Body of pancreas (tissue), 4 donors: ENCODE measurements at places on chromosomes 16 and 17. TPM values are rescaled to one million over a fixed set of nuclear protein-coding genes. Genes with fewer than 3 reads are reported as not detected.
A peak's percentile ranks its signal among the peaks of the same experiment; 100 is the strongest.

DNA sequence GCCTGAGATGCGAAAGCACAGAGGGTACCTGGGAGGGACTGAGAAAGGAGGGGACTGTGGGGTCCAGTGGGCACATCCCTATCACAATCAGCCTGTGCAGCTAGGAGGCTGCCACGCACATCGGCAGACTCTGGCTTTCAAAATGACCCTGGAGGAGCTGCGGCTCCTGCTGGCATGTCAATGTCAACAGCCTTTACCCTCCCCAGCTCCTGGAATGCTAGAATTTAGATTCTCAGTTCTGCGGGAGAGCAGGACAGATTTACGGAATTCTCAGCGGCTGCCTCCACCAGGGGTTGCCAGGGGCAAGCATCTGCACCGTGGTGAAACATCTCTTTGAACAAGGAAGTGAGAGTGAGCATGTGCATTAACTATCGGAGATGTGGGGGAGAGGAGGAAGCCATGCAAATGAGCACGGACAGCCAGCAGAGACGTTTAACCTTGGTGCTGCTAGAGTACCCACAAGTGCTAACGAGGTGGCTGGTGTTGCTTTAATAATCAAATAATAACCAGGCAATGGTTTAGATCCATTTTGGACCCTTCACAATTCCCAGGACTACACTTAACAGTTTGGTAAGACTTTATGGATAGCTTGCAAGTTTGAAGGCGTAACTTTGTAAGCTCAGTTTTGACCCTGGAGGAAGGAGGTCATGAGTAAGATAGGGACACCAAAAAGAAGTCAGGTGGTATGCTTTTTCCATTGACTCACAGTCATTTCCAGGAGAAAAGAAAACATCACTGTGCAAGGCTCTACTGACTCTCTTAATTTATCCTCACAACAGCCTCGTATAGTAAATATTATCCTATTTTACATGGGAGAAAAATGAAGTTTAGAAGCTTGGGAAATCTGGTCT is 54.1 kb downstream of the XYLT1 start:
- H3K36me3 ChIP-seq = no peaks in the 10 kb centered on the region
- no peak overlapping the region for H3K4me3 ChIP-seq
- H3K27ac ChIP-seq = peak overlapping the region; percentile 14
- DNase-seq = peak; percentile 59
- no peaks in the 10 kb centered on the region for H3K27me3 ChIP-seq
- H3K4me1 ChIP-seq = peaks cover 19% of the 10 kb centered on the region

- H3K4me3 ChIP-seq = no peak overlapping the region
- peak; percentile 53 for DNase-seq
- no peaks in the 10 kb centered on the region for H3K4me1 ChIP-seq
- H3K36me3 ChIP-seq = no peaks in the 10 kb centered on the region
These were observed 9.4 kb upstream of the TOM1L1 start for GRCh38 chr17:54891176-54891821.

DNA sequence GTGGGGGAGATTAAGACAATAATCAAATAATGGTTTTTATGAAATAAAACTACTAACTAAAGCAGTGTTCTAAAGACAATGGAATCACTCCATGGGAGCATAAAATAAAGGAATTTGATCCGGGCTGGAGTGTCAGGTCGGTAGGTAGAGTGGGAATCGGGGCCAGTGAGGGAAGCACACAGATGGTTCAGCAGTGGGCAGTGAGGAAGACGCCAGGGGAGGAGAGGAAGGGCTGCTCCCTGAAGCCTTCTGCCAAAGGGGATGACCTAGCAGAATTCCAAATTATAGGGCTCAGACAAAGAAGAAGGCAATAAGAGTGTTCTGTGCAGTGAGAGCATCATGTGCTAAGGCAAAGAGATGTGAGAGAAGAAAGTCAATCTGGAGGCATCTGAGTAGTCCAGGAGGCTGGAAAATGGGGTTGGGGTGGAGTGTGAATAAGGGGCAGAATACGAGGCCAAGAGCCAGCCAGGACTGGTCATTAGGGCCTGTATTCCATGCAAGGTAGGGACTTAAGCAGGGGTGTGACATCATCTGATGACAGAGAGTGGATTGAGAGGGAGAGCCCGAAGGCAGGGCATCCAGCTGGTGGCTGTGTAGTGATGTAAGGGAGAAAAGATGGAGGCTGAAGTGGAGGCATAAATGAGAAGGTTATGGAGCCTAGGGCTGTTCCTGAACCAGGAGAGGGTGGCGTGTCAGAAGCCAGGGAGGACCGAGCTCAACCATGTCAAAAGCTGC is 137.6 kb downstream of the COPRS start:
- H3K27ac ChIP-seq = peak overlapping the region; percentile 10
- no peaks in the 10 kb centered on the region for H3K27me3 ChIP-seq
- H3K36me3 ChIP-seq = no peaks in the 10 kb centered on the region

GRCh38 chr17:77300016-77300686 is 159.4 kb downstream of the SEC14L1 start:
- H3K36me3 ChIP-seq = no peaks in the 10 kb centered on the region
- H3K27me3 ChIP-seq = no peaks in the 10 kb centered on the region
- DNase-seq = no peak
- peaks cover 27% of the 10 kb centered on the region for H3K4me1 ChIP-seq
- peak overlapping the region; percentile 5 for H3K27ac ChIP-seq

DNA sequence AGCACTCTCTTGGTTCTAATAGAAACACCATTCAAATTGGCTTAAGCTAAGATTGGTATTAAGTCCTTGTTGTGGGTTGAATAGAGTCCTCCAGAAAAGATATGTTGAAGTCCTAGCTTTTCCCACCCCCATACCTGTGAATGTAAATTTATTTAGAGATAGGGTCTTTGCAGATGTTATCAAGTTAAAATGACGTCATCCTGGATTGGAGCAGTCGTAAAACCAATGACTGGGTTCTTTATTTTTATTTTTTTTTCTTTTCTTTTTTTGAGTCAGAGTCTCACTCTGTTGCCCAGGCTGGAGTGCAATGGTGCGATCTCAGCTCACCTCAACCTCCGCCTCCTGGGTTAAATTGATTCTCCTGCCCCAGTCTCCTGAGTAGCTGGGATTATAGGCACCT is 658.6 kb upstream of the RBFOX1 start:
- H3K27ac ChIP-seq = no peak overlapping the region
- DNase-seq = no peak
- no peak overlapping the region for H3K4me3 ChIP-seq
- H3K27me3 ChIP-seq = no peaks in the 10 kb centered on the region
- no peaks in the 10 kb centered on the region for H3K4me1 ChIP-seq

Gene CLEC19A
- not detected for total RNA-seq

- peaks cover 43% of the 10 kb centered on the region for H3K4me1 ChIP-seq
- DNase-seq = no peak
- no peak overlapping the region for H3K4me3 ChIP-seq
- H3K27me3 ChIP-seq = no peaks in the 10 kb centered on the region
- no peaks in the 10 kb centered on the region for H3K36me3 ChIP-seq
- no peak overlapping the region for H3K27ac ChIP-seq
These were observed 1.5 kb downstream of the SPOP start for GRCh38 chr17:49676276-49676868.

DNA sequence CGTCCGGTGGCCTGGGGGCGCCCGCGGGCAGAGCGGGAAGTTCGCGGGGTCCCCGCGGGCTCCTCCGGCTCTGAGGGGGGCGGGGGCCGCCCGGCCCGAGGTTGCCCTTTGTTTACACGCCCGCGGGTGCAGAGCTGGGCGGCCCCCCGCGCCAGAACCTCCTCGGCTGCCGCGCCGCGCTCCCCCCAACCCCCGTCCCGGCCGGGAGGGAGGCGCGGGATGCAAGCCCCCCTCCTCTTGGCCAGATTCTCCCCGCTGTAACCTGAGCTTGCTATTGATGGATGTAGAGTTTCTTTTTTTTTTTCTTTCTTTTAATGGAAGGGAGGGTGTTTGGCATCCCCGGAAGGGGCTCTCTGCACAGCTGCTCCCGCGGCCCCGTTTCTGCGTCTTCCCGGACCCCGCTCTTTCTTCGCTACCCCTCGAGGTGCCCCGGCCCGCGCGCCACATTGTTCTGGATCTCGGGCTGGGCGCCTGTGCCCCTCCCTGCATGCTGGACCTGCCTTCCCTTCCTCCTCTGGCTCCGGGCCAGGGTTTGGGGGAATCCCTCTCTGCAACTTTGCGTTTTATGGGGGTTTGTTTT is 646 bp downstream of the CBX2 start:
- no peaks in the 10 kb centered on the region for H3K36me3 ChIP-seq
- no peak overlapping the region for H3K27ac ChIP-seq
- H3K27me3 ChIP-seq = no peaks in the 10 kb centered on the region
- H3K4me3 ChIP-seq = peak overlapping the region; percentile 25
- peaks cover 46% of the 10 kb centered on the region for H3K4me1 ChIP-seq

Gene SLC13A5
- not detected for total RNA-seq

Gene DHRS7C
- total RNA-seq = not detected

Gene KRT33B
- not detected for total RNA-seq

- no peak for DNase-seq
- no peaks in the 10 kb centered on the region for H3K36me3 ChIP-seq
- no peak overlapping the region for H3K4me3 ChIP-seq
- no peaks in the 10 kb centered on the region for H3K27me3 ChIP-seq
- H3K27ac ChIP-seq = no peak overlapping the region
These were observed 76.9 kb downstream of the WSB1 start for GRCh38 chr17:27370776-27371175.

- no peaks in the 10 kb centered on the region for H3K27me3 ChIP-seq
- DNase-seq = no peak
- H3K36me3 ChIP-seq = no peaks in the 10 kb centered on the region
- H3K4me1 ChIP-seq = peaks cover 35% of the 10 kb centered on the region
- H3K4me3 ChIP-seq = no peak overlapping the region
These were observed 78.2 kb downstream of the WIPI1 start for GRCh38 chr17:68379177-68379510.

Gene DNAI2
- not detected for total RNA-seq

Gene LRRC37A2
- total RNA-seq = 8.2 TPM

- no peak overlapping the region for H3K4me3 ChIP-seq
- peaks cover 15% of the 10 kb centered on the region for H3K4me1 ChIP-seq
- no peaks in the 10 kb centered on the region for H3K36me3 ChIP-seq
- H3K27ac ChIP-seq = no peak overlapping the region
- no peaks in the 10 kb centered on the region for H3K27me3 ChIP-seq
These were observed 20.9 kb upstream of the PSMD7 start for GRCh38 chr16:74275711-74276110.

Gene KCNJ2
- 0.33 TPM for total RNA-seq
